ENCODE measurements at places on chromosomes 13 and 19.
A peak's percentile ranks its signal among the peaks of the same experiment; 100 is the strongest.

GRCh38 chr19:29690842-29691241 is 24.2 kb downstream of the C19orf12 start:
- peak; percentile 13 for DNase-seq

DNA sequence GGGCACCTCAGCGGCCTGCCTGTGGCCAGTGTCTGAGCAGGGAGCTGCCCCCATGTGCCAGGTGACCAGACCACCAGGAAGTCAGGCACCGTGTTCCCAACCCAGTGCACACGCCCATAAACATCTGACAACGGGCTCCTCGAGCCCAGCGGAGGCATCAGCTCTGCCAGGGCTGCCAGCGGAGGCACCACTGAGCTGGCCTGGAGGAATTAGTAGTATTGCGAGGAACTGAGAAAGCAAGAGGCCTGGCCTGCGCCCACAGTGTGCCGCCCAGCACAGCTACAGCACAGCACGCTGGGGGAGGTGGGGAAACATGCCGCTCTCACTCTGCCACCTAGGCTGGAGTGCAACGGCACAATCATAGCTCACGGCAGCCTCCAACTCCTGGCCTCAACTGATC is 44.6 kb downstream of the ANKRD27 start:
- no peak for DNase-seq

- no peak for DNase-seq
These were observed 224.2 kb downstream of the RGCC start for GRCh38 chr13:41681587-41681986.

GRCh38 chr19:5058521-5059212 is 89.8 kb downstream of the KDM4B start:
- no peak for DNase-seq

- no peak for DNase-seq
These were observed 36.1 kb upstream of the PEPD start for GRCh38 chr19:33557720-33558119.

DNA sequence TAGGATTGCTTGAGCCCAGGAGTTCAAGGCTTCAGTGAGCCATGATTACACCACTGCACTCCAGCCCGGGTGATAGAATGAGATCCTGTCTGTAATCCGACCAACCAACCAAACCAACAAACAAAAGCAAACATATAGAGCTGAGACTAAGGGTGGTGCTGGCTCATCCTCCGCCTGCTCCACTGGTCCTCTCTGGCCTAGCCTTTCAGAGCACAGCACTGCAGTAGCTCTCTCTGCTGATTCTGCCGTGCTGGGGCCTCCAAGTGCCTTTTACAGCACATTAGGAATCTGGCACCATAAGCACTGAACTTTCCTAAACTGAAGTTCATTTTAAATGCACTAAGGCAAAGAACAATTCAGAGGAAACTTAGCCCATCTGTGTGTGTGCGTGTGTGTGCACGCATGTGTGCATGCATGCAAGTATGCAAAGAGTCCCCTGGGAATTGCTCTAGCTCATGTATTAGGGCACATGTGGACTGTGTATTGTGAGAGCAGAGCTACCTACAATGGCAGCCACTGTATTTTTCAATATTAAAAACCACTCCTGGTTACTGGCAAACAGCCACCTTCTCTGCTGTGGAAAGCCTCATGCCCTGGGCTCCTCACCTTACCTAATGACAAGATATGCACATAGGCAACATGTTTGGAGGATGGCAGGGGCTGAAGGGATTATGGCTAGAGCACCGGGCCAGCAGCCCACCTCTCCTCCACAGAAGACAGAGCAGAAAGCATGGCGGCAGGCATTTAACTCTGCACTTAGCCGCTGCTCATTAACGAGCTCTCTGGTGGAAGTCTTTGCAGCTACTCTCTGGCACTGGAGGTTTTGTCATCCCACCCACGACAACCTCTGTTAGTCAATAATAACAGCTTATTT is 223.1 kb upstream of the TSHZ3 start:
- no peak for DNase-seq

- DNase-seq, result no peak
These were observed 2.1 kb downstream of the NECTIN2 start for GRCh38 chr19:44848036-44848811.

DNA sequence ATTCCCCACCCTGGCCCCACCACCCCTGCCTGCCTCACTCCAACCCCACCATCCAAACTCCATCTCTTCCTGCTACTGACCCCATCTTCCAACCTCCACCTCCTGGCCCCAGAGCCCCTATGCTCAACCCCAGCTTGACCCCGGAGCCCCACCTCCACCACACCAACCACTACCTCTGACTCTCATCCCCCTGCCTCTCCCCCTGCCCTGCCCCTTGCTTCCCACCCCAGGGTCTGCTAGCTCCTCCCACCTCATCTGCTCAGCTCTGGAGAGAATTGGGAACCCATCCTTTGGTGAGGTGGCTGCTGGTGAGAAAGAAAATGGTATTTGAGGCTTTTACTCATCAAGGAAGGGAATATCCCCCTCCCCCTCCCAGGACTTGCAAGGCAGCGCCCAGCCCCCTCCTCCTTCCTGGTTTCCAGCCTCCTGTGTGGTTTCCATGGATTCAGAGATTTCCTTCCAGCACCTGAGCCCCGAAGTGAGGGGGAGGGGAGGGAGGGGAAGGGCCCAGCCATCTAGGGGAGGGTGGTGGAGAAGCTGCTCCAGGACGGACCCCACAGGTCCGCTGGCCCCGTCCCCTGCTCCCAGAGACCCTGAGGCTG is 11.4 kb upstream of the PEPD start:
- DNase-seq, result no peak

All from NCI-H748 treated with DMSO at 0.1 percent for 48 hours (cell line).